ENCODE measurements at places on chromosomes 3 and 15.

DNA sequence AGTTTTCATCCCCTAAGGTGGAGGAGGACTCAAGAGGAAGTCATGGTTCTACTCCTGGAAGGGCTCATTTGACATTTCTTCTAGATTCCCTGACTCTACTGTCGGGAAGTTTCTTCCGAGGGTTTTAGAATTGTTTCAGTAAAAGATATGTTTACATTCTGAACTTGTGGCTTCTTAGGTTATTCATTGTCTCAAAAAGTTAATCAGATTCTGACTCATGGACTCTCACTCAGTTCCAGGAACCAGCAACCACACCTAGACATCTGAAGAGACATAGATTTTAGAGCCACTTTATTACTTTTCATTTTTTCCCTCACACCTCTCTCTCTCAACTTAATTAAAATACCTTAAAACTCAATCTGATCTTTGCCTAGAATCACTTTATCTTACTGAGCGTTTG, 862.6 kb downstream of the AGBL1 start:
- DNase-seq = no peak

DNA sequence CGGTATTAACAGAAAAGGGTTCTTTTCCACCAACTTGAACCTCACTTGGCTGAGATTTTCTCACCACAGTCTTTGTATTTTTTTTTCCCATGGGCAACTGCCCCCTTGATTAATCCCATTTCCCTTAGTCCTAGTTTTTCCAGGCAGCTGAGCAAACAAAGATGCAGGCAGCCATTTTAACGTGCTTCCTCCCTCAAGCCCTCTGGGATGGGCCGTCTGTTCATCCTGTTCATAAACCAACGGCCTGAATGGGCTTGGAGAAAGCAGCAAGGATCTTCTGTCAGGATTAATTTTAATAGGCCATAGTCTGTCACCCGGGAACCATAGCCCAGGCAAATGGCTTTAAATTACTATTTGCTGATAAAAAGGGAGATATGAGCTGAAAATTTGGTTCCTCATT, 10.4 kb upstream of the POLR2M start:
- no peak for DNase-seq

GRCh38 chr3:88412346-88412745, 262.6 kb downstream of the C3orf38 start:
- DNase-seq = no peak

- no peak for DNase-seq
These were observed 216.2 kb upstream of the CHRNA7 start for GRCh38 chr15:31814082-31814481.

DNA sequence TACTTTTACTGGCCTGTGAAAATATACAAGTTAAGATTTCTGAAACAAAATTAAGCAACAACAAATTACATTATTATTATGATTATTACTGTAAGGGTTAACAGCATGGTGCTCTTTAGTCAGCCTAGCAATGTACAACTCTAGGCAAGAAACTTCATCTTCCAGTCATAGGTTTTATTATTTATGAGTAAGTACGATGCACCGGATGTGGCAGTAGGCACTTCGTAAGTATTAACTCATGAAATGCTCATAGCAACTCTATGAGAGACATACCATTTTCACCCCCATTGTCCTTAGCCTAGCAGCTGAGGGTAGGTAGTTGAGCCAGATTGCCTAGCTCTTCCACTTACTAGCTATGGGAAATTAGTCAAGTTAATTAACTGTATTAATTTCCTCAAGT, 68.0 kb upstream of the PTPRG start:
- DNase-seq = no peak

DNA sequence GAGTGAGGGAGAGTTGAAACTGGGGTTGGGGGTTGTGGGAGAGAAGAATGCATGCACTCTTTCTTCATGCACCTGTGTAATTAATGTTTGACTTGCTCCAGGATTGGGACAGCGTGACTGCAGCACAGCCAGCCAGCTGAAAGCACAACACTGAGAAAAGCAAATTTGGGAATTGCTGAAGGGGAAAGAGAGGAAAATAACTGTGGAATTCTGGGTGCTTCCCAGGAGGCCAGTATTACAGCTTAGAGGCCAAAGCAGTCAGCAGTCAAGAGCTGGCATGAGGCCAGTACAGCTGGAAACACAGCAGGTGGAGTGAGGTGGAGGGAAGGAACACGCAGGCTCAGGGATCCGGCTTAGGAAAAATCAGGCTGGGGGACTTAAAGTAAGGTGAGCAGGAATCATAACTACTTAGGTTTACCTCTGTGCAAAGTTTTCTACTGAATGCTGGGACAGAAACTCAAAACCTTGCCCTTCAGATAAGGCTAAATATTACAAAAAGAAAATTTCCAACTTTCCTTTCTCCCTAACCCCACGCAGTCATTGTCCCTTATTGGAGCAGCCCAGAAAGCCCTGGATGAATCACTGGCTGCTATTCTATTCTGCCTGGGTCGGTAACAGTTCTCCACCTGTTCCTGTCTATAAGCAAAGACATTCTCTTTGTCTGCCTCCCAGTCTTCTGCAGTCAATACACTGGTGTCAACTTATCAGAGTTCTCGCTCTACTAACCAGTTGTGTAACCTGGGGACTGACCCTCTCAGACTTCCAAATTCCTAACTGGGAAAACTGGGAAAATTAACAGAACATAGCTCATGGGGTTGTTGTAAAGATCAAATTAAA, 167.2 kb downstream of the MAGI1 start:
- DNase-seq = no peak

DNA sequence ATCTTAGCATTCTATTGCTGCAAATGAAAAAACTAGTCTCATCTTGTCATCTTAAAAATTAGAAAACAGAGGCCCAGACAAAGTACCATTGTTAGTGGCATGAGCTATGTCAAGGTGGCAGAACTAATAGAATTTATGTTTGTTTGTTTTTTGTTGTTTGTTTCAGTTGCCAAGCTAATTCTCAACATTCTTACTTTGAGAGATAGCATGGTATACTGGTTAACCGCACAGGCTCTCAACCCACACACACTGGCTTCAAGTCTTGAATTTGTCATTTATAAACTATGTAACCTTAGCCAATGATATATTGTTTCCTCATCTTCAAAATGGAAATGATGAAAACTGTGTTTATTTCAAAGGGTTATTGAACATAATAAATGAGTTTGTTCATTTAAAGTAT, 367.6 kb upstream of the PLSCR5 start:
- DNase-seq = no peak

GRCh38 chr3:181917027-181917426, 205.3 kb downstream of the SOX2 start:
- no peak for DNase-seq

DNA sequence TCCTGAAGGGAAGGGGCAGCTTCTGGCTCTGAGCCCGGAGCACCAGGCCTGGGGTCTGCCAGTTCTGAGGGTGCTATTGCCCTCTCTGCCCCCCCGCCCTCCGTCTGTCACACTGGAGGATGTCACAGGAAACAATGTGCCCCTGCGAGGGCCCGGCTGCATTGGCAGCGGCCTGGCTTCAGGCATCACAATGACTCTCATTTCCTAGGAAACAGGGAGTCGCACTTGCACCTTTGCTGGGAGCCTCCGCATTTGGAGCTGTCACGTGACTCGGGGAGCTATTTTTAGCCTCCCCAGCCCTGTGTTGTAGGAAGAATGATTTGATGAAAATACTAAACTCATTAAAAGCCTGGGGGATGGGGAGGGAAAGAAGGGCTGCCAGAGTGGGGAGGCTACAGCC, 518.9 kb downstream of the SHQ1 start:
- no peak for DNase-seq

DNA sequence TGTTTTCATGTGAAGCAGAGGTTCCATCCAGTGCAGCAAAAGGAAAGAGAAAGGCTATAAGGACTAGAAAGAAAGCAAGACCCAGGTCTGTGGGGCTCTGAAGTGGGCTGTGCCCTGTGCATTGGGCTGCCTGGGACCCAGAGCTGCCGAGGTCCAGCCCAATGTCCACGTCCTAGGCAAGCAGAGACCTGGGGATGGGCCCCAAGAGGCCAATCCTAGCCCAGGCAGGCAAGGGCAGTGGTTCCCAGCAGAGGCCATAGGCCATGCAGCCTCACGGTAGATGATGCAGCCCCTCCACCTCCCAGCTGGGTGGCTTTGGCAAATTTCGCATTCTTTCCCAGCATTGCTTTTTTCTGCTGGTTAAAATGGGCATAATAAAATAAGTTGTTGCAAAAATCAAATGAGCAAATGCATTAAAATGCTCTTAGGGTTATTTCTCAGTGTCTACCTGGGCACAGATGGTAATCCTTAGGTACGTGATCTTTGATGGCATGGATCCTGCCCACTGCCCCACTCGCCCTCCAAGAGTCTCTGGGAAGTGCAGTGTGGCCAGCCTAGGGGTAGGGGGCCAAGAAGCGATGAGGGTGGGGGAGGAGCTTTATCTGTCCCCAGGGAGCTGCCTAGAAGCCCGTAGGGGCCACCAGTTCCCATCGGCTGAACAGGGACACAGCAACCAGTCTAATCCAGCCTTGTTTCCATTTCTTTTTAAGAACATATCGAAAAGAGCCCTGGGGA, 22.3 kb upstream of the GP9 start:
- no peak for DNase-seq

- no peak for DNase-seq
These were observed 15.8 kb downstream of the GRIP2 start for GRCh38 chr3:14524311-14524711.

GRCh38 chr3:14413381-14414071, 11.1 kb downstream of the SLC6A6 start:
- no peak for DNase-seq

- DNase-seq = no peak
These were observed 297.4 kb upstream of the EPHA3 start for GRCh38 chr3:88809993-88810392.

GRCh38 chr3:74839566-74839965, 225.1 kb upstream of the CNTN3 start:
- DNase-seq = no peak

- DNase-seq = no peak
These were observed 23.8 kb upstream of the ABI3BP start for GRCh38 chr3:101017017-101017416.

DNA sequence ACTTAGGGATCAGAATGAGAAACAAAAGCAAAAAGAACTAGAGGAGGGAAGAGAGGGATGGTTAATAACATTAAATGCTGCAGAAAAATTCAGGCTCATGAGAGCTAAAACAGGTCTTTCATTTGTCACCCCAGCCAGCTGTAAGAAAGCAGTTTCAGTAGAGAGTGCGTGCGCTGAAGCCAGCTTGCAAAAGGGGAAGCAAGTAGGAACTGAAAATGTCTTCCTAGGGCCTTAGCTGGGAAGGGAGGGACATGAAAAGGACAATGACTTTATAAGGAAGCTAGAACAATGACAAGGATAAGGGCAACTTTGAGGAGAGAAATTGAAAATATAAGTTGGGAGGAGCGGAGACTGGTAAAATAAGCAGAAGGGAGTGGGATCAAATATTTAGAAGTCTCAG, 3.1 kb downstream of the CIAO2A start:
- DNase-seq = no peak

- no peak for DNase-seq
These were observed 2.8 kb downstream of the GOLGA8A start for GRCh38 chr15:34434627-34435305.

DNA sequence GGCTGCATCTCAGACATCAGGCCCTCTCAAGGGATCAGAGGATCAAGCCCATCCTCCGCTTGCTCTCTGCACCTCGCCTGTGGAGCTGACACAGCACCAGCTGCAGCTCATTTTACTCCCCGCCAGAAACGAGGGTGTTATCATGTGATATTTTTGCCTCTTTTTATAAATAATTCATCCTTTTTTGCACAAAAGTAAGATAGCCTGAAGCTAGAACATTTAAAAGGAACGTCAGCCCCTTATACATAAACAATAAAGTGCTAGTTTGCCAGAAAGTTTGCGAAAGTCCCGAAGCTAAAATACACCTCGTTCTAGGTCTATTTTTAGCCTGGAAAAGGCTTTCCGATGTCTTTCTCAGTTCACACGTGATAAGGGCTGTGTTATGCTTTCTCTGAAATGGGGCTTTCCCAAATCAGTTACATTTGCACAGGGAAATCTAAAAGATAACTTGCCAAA, 9.6 kb upstream of the FAM174B start:
- DNase-seq = no peak

DNA sequence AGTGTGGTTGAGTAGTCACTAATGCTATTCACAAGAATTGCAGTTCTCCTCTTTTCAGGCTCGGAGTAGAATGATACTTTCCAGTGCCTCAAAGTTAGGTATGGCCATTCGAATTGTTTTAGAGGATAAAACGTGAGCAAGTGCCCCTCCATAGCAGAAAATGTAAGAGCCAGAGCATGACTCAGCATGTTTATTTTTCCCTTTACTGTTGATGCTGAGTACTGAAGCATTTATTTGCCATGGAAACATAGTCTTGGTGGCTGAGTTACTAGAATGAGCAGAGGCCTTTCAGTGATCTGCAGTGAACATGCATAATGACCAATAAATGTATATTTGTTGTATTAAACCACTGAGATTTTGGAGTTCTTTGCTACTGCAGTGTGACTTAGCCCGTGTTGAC, 540.6 kb downstream of the NLGN1 start:
- no peak for DNase-seq

GRCh38 chr3:183306798-183307671, 54.0 kb downstream of the B3GNT5 start:
- no peak for DNase-seq

DNA sequence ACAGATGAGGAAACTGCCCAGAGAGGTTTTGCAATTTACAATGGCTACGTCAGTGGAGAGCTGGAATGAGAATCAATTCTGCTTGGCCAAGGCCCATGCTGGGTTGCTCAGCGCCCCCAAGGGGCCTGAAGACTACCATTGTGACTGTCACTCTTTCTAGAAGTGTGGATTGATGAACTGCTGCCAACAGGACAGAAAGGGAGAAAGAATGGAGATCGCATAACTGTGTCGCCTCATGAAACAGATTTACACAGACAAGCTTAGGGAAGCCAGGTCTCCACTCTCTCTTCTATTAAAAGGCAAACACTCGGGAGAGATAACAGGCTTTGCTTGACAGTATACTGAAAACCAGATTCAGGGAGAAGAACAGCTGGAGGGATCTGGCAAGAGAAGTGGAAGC, 160.0 kb downstream of the STT3B start:
- no peak for DNase-seq

DNA sequence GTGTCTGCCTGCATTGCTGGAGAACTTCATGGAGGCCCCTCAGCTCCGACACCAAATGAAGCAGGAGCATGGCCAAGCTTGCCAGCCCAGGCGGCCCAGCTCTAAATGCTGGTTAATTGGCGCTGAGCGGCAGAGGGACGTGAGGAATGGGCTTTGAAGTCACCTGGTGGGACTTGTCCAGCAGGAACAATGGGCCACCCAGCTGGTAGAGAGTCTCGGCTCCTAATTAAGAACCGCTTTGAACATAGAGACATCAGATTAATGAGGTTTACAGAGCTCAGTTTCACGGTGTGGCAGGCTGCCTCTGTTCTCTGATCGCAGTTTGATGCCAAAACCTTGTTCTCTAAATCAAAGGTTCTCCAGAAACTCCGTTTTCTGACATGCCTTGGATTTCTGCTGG, 77.5 kb upstream of the LINGO1 start:
- DNase-seq = no peak

DNA sequence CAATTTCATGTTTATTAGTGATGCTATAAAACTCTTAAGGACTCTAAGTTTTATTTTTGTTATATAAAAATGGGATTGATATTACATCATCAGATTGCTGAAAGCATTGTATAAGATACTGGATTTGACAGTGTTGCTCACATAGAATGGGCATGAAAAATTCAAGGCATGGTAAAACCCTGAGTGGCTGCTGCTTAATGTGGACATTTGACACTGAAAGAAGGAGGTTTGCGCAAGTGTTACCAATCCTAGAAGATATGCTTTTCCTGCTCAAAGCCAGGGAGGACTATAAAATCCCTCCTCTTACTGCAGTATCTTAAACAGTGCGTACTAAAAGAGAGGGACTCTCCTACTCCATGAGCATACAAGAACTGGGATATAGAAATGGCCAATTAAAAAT, 65.8 kb upstream of the PTX3 start:
- no peak for DNase-seq
